ENCODE measurements at places on chromosomes 16 and 17.

GRCh38 chr16:61366006-61366405, 670.2 kb downstream of the CDH8 start:
- DNase-seq = no peak

GRCh38 chr17:47224966-47225365, 15.8 kb downstream of the MYL4 start:
- no peak for DNase-seq

DNA sequence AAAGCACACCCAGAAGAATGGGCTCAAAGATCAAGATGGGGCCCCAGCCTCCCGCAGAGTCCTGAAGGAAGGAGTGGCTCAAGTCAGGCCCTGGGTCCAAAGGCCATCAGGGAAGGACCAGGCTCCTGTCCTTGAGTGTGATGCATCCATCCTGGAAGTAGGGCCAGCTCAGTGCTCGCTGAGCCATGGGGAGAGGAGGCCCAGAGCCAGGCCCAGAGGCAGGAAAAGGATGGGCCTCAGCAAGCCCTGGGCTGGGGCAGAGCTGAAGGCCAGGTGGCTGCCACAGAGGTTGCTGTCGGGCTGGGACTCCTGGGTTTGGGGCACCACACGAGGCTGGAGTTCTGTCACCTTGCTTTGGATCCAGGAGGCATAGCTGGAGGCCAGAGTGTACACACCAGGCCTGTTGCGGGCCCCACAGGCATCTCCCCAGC, 3.7 kb downstream of the PRSS8 start:
- DNase-seq = no peak

GRCh38 chr16:13178318-13178717, 276.9 kb downstream of the SHISA9 start:
- DNase-seq = no peak
